ENCODE measurements at places on chromosomes 11 and 22.

- DNase-seq: no peak
Observed at GRCh38 chr11:34346551-34346950, 11.3 kb downstream of the ABTB2 start.

DNA sequence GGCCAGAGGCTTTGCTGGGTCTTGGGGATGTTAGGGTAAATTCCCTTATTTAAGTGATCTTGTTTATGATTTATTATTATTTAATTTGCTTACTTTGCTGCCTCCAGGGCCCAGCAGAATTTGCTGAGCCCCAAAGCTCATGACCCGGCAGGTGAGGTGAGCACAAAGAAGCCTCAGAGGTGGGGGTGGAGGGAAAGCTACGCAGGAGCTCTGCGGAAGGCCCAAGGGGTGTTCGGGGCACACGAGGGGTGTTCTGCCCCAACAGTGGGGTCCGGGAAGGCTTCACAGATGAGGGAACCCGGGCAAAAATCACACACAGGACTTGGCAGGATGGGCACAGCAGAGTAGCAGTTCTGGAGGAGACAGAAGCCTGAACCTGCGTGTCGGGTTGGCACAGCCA, 6.7 kb upstream of the LINC01488 start:
- no peak for DNase-seq

- DNase-seq: no peak
Observed at GRCh38 chr11:79377406-79377805, 63.4 kb downstream of the TENM4 start.

- no peak for DNase-seq
Observed at GRCh38 chr22:29623553-29624169, 20.2 kb downstream of the NF2 start.

DNA sequence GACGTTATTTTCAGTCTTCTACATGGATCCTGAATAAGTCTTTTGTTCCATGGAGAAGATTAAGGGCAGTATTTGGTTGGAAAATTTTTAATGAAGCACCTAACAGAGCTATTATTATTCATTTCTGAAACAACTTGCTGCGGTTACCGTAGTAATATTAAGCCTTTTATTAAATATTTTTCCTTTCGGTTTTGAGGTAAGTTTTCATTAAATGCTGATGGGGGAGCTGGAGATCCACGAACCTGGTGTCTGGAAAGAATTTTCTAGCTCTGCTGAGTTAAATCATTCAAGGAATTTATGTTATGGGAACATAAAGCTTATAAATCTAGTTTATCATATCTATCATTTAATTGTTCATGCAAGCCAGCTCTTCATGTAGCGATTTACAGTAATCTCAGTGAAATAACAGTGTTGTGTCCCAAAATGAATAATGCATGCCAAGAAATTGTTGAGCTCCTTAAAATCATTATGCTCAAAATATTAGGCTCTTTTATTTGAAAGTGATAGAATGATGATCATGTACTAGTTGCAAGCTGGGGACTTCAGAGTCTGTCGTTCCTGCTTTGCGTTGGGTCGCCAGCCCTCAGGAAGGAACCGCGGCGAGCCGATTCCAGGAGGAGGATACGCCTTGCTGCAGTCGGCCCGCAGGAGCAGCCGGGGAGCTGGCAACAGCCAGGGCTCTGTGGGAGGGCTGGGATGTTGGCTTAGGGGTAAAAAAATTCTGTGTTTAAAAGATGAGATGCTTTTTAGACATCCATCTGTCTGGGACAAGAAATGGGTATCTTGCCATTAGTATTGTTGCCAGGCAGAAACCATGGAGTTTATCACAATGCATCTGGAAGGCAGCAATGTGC, 83.1 kb downstream of the TBC1D22A start:
- DNase-seq: peak; percentile 78
